ENCODE measurements at places on chromosomes 2 and 18.

DNA sequence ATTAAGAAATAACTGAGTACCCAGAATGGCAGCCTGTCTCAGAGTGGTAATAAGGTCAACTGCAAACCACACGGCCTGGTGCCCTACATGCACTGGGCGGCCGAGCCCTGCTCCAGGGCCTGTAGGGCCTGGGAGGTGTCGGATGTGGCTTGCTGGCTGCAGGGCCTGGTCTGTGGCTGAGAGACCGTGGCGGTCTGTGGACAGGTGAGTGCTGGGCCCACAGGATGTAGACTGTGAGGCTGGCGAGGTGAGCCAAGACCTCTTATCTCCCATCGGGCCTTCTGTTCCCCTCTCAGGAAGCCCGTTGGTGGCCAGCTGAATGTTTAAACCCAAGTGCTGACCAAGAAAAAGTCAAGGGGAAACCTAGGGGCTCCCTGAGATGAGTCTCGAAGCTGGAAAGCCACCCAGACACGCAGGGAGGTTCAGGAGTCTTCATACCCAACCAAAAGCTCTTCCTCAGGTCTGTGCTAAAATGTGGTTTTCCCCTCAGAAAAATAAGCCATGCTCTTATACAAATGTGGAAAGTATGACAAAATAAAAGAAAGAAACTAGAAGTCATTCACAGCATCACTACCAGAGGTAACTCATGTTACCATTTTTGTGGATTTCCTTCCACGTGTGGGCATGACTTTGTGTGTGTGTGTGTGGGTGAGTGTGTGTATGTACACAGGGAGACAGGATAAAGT lies 47.7 kb upstream of the CTDP1 start:
- DNase-seq = no peak

DNA sequence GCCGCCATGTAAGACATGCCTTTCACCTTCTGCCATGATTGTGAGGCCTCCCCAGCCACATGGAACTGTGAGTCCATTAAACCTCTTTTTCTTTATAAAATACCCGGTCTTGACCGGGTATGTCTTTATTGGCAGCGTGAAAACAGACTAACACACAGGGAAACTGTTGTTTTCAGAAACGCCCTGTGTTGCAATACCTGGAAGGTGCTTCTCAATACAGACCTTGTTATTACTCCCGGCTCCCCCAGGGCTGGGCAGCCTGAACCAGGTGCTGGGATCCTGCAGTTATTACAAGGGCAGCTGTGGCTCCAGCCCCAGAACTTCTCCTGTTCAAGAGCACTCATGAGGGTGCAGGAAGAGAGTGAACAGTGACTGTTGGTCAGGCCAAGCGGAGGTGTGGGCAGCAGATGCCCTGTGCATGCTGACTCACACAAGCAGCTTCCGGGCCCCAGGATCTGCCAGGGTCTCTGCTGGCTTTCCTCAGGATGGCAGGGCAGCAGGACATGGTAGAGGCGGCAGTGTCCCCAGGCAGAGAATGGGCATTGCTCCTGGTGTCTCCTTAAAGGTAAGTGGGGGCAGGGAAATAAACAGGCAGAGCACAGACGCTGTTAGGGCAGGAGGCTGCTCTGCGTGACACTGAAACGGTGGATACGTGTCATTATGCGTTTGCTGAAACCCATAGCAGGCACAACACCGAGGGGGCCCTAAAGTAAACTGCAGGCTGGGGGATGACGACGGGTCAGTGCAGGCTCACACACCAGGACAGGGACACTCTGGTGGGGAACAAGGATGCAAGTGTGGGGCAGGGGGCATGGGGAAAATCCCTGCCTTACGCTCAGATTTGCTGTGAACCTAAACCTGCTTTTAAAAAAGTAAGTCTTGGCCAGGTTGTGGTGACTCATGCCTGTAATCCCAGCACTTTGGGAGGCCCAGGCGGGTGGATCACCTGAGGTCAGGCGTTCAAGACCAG lies 89.1 kb downstream of the NDUFA10 start:
- DNase-seq = no peak

GRCh38 chr2:191516260-191516659 lies 161.7 kb upstream of the NABP1 start:
- DNase-seq = no peak

DNA sequence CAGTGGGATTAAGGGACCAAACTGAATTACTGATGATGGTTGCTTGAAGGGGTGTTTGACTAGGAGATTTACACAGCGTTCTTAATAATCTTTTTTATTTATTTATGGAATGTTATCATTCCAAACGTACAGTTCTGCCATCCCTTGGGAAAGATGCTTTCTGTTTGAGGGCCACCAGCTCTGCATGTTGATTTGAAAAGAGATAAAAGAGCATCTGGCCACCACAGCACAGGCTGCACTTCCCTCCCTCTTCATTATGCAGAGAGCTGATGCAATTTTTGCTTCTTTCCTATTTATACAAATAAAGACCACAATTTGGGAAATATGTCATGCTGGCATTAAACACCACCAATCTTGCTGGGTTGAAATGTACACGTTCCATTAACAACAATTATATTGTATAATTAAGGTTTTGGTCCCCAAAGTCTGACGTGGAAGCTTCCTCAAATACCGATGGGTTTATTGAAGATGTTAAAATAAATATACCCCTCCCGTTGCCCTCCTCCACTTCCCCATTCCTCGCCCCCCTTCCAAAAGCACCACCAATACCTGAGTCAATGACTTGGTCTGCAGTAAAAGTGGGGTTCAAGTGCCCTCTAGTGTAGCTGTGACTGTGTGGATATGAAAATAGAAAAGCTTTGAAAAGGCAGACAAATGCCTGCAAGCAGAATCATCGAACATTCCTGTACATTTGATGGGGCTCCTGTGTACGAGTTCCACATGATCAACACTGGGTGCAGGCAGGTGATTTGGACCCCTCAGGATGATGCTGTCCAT lies 211.9 kb downstream of the HRH4 start:
- DNase-seq = no peak

DNA sequence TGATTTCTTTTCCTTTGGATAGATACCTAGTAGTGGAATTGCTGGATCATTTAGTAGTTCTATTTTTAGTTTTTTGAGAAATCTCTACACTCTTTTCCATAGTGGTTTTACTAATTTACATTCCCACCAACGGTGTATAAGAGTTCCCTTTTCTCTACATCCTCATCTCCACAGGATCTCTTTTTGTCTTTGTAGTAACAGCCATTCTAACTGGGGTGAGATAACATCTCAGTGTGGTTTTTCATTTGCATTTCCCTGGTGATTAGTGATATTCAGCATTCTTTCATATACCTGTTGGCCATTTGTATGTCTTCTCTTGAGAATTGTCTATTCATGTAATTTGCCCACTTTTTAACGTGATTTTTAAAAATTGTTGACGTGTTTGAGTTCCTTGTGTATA lies 13.8 kb downstream of the RFTN2 start:
- DNase-seq = no peak

DNA sequence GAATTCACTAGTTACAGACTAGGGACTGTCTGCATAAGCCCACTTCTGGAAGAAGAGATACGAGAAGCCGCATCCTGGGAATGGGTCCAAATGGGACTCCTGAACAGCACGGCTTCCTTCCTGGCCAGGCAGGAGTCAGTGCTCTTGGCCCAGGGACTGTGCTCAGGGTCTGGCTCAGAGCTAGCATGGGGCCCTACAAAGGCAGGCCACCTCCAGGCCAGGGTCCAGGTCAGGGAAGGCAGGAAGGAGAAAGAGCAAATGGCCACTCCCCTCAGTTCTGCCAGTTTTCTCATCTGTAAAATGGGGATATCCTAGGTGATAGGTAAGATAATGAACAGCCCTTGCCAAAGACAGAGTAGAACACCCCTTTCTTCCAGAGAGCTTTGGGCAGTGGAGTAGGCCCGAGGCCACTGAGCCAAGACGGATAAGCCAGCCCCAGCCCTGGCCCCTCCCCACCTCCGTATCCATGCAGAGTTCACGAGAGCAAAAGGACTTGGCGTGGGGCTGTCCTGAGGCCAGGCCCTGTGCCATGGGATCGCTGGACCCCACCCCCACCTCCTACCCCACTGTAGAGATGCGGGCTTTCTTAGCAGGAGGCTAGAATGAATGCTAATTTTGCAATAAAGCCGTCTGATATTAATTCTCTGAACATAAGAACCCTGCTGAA lies 190.1 kb downstream of the MGAT5 start:
- no peak for DNase-seq

GRCh38 chr2:138476940-138477339 lies 24.6 kb upstream of the SPOPL start:
- DNase-seq = no peak

DNA sequence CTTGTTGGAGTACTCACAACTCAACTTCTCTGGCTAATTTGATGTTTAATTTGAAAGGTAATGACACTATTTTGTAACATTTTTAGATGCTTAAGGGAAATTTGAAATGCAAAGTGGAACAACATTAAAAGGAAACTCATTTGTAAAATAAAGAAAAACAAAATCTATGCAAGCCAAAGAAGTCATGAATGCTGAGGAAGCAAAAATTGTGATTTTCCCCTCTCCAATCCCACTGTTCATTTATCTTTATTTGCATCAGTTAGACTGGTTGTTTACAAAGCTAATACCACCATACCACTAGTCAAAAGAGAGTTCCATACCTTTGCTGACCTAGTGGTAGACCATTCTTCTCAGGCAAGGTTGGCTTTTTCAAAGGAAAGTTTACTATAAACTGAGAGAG lies 2.2 kb upstream of the B4GALT6 start:
- no peak for DNase-seq

DNA sequence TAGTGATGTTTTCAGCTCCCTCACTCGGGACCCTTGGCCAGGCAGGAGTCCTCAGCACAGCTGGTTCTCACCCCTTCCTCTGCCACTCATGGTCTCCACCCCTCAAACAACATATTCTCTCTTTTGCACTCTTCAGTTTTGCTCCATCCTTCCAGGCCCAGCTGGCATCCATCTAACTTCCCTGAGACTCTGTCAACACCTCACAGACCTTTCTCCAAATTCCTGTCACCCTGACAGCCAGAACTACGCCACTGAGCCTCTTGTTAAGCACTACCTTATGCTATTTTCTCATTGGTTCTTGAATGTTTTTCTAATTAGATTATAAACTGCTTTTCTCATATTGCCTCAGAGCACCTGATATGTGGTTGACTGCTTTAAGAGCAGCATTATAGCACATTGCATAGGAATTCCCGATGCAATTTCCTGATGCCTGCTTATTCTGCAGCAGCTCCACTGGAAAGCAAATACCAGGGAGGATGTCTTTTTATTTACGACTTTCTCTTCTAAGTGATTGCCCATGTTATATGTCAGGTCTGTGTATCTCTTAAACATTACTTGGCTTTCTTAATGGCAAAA lies 12.4 kb upstream of the INO80C start:
- no peak for DNase-seq

DNA sequence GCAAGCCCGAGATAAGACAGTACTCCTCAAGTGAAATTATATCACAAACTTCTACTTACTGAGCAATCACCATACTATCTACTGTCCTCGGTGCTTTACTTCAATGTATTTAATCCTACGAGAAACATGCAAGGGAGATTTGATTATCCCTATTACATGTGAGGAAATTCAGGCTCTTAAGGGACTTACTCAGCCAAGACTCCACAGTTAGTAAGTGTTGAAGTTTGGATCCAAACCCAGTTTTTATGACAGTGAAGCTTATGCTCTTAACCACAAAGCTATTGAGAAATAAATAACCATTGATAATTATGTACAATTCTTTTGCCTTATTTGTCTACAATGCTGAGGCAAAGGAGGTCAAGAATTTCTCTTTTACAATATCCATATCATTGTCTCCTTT lies 672.9 kb upstream of the ACVR2A start:
- no peak for DNase-seq

DNA sequence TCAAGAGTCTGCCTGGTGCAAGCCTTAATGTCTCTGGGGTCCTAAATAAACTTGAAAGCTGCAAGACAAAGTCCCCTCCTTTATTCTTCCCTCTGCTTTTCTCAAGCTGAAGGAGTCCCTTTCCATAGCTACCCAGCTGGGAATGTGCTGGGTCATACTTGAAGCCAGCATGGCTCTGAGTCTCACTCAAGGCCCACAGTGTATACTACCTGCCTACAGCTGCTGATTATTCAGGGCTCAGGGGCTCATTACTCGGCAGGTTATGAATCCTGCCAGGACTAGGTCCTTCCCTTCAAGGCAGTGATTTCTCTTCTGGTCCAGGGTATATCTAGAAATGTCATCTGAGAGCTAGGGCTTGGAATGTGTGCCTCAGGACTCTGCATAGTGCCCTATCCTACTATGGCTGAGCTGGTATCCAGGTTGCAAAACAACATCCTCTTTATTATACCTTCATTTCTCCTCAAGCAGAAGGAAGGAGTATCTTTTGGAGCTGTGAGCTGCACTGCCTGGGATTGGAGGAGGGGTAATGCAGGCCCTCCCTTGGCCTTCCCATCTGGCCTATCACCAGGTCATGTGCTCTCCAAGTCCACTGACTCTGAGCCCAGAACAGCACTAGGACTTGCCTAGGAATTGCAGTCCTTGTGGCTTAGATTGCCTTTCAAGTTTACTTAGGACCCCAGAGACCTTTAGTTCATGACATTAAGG lies 22.3 kb downstream of the IL1RN start:
- DNase-seq = no peak

DNA sequence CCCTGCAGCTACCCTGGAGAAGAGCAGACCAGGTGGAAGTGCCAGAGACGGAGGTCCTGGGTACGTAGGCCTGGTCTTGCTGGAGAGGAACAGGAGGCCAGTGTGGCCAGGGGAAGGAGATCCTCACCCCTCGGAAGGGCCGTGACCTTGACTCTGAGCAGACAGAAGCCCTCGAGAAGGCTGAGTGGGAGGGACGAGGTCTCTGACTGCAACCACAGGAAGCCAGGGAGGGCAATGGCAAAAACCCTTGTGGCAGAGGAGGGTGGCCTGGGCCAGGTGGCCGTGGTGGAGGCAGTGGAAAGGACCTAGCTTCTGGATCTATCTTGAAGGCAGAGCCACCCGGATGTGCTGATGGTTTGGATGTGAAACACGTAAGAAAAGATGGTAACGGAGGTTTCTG lies 28.1 kb downstream of the THAP4 start:
- no peak for DNase-seq

DNA sequence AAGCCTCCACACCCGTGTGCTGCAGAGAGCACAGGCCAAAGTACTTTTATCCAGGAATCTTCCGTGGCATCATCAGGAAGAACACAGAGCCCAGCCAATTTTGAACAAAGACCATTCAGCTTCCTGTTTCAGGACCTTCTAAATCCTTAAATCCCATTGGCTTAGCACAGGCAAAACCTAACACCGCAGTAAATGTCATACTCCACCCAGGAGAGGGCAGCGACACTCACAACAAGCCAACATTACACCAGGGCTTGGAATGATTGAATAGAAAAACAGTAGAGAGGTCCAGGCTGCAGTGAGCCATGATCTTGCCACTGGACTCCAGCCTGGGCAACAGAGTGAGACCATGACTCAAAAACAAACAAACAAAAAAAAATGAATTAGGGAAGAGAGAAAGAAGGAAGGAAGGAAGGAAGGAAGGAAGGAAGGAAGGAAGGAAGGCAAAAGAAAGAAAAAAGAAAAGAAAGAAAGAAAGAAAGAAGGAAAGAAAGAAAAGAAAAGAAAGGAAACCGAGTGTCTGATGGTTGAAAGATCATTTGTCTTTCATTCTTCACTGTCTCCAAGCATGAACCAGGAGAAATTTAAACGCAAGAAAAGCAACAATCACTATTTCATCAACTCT lies 144.6 kb upstream of the SATB2 start:
- no peak for DNase-seq
